DMS53 (cell line): ENCODE measurements at places on chromosomes 1 and 21.

GRCh38 chr21:20443558-20444155 lies 554.6 kb upstream of the NCAM2 start:
- DNase-seq, result peak; percentile 67

DNA sequence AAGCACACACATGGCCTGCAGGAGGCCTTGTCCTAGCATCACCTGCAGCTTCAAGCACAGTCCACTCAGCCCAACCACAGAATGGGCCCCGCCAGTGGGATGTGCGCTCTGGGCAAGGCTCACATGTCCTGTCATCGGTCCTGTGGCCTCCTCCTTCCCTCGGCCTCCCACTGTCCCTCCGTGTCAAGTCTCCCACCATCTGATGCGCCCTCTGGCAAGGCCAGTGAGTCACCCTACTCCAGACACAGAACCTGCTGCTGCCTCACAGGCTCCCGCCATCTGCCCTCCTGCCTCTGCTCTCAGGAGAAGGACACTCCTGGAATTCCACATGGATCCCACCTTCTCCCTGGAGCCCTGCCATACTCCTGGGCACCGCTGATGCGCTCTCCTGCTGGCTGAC lies 14.2 kb downstream of the KCNAB2 start:
- no peak for DNase-seq

GRCh38 chr1:59742526-59742925 lies 72.2 kb upstream of the HOOK1 start:
- no peak for DNase-seq

GRCh38 chr21:45306832-45307571 lies 19.3 kb upstream of the POFUT2 start:
- DNase-seq, result no peak

DNA sequence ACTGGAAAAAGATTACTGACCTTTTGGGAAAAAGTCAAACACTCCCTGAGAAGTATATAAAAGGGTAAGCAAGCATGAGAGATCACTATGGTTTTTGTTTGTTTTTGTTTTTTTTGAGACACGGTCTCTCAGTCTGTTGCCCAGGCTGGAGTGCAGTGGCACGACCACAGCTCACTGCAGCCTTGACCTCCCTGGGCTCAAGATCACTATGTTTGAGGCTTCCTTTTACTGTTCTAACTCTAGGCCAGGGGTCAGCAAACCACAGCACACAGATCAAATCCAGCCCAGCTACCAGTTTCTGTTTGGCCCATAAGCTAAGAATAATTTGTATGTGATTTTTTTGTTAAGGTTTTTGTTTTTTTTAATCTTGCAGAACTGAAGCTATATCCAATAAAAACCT lies 25.7 kb downstream of the PSMB4 start:
- DNase-seq, result no peak

GRCh38 chr1:12014141-12014991 lies 4.9 kb upstream of the MIIP start:
- peak; percentile 46 for DNase-seq

GRCh38 chr1:241156231-241156965 lies 200.6 kb downstream of the RGS7 start:
- peak; percentile 90 for DNase-seq

DNA sequence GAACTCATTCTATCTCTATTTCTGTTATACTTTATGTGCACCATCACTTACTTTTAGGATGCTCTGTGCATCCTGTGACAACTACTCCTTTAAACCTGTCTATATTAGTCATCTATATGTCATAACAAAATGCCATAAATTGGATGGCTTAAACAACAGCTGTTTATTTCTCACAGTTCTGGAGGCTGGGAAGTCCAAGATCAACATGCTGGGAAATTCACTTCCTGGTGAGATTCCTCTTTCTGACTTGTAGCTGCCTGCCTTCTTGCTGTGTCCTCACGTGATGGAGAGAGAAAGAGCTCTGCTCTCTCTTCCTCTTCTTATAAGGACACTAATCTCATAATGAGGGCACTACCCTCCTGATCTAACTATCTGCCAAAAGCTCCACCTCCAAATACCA lies 62.3 kb upstream of the RCOR3 start:
- peak; percentile 21 for DNase-seq

DNA sequence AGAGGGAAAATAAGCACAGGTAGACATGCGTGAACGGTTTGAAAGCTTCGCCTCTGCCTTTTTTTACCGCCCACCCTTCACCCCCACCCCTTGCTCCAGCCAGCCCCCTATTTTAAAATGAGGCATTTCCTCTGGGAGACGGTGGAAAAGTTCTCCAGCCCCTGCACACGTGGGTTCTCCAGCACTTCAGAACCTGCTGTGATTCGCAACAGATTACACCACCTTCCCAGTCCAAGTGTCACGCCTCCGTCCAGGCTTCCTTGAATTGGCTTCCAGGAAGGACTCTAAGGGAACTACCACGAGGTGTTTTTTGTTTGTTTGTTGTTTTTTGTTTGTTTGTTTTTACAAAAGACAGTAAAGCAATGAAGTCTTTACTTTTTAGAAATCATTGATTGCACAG lies 2.6 kb downstream of the LRRC7 start:
- peak; percentile 79 for DNase-seq

GRCh38 chr21:15000081-15000480 lies 64.7 kb downstream of the NRIP1 start:
- no peak for DNase-seq

GRCh38 chr1:233393084-233393840 lies 65.7 kb downstream of the MAP3K21 start:
- DNase-seq, result no peak

GRCh38 chr1:109498161-109498801 lies 4.4 kb downstream of the CYB561D1 start:
- DNase-seq, result peak; percentile 86
